ENCODE measurements at places on chromosomes 1 and 21.

DNA sequence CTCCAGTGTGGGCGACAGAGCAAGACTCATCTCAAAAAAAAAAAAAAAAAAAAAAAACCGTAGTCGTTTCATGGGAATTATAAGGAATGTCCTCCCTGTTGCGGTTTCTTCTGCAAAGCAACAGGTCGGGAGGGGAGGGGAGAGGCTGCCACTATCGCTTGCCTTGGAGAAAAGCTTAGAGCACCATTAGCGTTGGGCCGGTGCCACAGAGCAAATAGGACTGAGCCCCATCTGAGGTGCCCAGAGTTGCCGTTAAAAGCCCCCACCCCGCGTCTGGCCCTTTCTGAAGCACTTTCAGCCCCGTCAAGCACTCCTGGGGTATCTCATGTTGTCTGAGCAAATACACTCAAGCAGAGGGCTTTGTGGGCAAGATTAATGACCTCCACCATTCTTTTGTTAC, 2.2 kb downstream of the RIPPLY3 start:
- no peak for DNase-seq

- DNase-seq, result no peak
These were observed 128.5 kb upstream of the EDN2 start for GRCh38 chr1:41612953-41613352.

DNA sequence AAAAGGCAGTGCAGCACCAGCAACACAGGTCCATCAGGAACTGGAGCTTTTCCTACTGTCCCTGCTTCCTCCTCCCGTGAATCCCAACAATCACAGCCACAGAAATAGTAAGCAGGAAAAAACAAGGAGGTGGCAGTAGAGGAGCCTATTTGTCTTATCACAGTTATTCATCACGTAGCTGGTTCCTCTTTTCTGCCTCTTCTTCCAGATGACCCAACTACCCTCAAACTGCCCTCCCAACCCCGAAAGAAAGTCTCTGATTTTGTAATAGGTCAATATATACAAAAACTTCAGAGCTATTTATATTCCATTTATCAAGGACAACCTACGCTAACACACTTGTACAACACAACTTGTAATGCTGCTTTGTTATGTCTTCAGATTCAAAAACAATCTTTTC, 21.4 kb downstream of the GNB1 start:
- no peak for DNase-seq

GRCh38 chr1:160167056-160167455, 15.7 kb downstream of the ATP1A4 start:
- no peak for DNase-seq

DNA sequence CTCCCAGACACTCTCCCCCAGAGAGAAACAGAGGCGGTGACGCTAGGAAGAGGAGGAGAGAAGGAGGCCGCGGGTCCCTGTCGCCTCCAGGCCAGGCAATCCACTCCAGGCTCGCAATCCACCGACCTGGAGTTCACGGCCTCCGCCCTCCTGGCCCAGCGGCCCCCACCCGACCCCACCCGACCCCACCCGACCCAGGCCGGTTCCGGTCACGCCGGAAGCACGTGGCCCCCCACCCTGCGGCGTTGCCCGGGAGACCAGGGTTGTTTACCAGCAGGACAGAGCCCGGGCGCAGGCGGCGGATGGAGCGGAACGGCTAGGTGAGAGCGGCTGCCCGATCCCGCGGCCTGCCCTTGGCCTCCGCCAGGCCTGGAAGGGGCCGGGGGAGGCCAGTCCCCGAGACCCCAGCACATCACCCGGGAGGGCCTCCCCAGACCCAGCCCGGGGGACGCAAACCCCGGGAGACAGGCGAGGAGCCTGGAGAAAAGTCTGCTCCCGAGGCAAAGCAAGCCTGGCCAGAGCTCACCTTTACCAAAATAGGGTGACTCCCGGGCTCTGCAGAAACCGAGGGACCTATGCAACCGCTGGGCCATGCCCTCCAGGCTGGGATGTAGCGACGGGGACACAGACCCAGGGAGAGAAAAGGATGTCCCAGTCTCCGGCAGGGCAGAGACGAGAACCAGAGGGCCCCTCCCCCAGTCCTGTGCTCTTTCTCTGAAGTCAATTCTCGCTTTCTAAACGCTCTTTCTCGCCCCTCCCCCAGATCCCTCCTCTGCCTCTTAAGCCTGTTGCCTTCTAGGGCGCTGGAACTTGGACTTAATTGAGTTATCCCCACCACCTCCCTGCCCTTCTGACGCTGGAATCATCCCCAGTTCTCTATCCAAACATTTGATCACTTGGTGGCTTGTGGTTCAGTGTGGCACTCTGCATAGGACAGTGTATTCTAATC, at the start of the genes PLA2G2C and UBXN10:
Gene PLA2G2C (minus strand): TSS at position 685 of the 949 bp plus-strand sequence. CDS start 9,155 bp downstream, outside the sequence.
Gene UBXN10 (plus strand): TSS at position 263 of the 949 bp plus-strand sequence. CDS start 4,466 bp downstream, outside the sequence.
- DNase-seq, result peak; percentile 65
